ENCODE measurements at places on chromosomes 3 and 15.
A peak's percentile ranks its signal among the peaks of the same experiment; 100 is the strongest.

GRCh38 chr3:42752441-42752840 lies 20.6 kb downstream of the CCDC13 start:
- no peak for DNase-seq

DNA sequence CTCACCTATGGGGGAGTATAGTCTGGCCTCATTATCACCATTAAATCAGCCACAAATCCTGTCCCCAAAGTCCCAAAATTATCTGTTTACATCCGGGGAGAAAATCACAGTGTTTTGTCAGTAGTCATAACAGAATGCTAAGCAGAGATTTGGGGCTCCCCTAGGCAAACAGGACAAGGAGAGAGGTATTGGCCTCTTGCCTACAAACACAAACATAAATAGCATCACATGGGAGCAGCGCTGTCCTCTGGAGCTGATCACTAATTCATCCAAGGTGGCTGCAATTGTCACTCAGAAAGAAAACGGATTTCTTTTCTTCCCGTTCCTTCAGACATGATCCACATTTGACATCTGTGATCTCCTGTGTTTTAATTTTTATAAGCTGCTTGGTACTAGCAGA lies 1028.1 kb downstream of the NTRK3 start:
- DNase-seq, result no peak

DNA sequence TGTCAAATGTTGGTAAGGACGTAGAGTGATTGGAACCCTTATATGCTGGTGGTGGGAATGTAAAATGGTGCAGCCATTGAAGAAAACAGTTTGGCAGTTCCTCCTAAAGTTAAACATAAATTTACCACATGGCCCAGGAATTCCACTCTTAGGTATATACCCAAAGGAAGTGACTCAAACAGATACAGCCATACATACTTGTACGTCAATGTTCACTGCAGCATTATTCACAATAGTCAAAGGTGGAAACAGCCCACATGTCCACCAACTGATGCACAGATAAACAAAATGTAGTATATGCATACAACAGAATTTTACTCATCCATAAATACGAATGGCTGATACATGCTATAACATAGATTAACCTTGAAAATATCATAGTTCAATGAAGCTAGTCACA lies 13.2 kb downstream of the CLASP2 start:
- no peak for DNase-seq

DNA sequence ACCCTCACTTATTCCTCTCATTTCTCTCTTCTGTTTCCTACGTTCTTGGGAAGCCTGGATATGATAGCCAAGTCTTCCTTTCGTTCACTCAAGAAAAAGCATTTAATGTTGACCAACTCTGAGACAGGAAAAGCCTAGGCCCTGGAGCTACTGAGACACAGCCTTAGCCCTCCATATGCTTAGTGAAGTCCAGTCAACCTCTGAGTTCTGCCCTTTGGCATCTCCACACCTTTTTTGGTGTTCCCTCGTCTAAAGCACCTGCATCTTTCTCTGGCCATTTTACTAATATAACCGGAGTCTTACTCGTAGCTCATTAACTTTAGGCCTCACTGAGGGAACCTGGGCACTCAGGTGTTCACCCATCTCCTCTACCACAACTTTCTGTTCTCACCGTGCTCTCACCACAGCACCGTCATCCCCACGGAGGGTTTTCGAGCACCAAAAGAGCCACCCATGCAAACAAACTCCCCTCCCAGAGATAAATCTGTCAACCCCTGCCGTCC lies 632 bp downstream of the MTHFS start:
- DNase-seq, result no peak

- no peak for DNase-seq
These were observed 63.6 kb downstream of the OSBPL10 start for GRCh38 chr3:31917303-31918005.

- peak; percentile 59 for DNase-seq
These were observed 2.8 kb downstream of the SQOR start for GRCh38 chr15:45637552-45638033.

GRCh38 chr3:71651625-71652024 lies 68.1 kb upstream of the FOXP1 start:
- DNase-seq, result no peak

- no peak for DNase-seq
These were observed 66.5 kb upstream of the TBL1XR1 start for GRCh38 chr3:177263615-177264368.

- no peak for DNase-seq
These were observed 511.3 kb downstream of the OCA2 start for GRCh38 chr15:27587810-27588209.

- DNase-seq, result no peak
These were observed 76.7 kb upstream of the P3H2 start for GRCh38 chr3:190197346-190197763.

DNA sequence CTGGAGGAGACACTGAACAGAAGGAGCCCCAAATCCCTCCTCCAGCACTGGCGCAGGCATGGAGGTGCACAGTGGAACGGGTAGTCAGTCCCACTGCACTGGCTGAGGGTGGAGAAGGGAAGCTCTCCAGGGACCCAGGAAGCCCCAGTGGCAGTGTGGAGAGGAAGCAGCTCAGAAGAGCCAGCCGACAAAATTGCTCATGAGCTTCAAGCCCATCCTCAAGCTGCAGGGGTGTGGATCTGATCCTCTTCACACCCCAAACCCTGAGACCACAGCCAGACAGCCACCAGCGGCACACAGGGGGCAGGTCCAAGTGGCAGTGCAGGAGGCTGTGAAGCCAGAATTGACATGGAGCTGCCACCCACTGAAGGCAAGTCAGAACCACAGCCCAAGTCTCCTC lies 32.1 kb downstream of the CYFIP1 start:
- DNase-seq, result no peak

DNA sequence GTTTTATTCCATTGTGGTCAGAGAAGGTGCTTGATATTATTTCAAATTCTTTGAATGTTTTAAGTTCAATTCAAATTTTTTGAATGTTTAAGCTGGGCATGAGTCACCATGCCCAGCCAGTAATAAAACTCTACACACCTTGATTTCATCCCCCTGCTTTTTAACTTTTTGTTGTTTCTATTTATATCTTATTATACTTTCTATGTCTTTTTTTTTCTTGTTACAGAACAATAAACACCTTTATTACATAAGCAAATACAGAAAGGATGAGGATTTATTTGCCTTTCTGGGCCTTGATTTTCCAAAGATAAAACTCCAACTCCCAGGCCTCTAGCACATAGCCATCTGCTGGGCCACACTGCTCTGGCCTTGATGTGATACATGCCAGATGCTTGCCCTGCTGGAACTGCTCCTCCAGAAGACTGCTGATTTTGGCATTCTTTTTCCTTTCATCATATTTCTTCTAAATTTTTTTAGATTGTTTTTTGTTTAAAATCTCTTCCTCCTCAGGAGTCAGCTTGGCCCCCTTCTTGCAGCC lies 14.0 kb downstream of the DNAH12 start:
- no peak for DNase-seq

GRCh38 chr3:149603126-149604074 lies 54.4 kb downstream of the WWTR1 start:
- no peak for DNase-seq

GRCh38 chr3:47685037-47685436 lies 96.7 kb downstream of the SMARCC1 start:
- no peak for DNase-seq

DNA sequence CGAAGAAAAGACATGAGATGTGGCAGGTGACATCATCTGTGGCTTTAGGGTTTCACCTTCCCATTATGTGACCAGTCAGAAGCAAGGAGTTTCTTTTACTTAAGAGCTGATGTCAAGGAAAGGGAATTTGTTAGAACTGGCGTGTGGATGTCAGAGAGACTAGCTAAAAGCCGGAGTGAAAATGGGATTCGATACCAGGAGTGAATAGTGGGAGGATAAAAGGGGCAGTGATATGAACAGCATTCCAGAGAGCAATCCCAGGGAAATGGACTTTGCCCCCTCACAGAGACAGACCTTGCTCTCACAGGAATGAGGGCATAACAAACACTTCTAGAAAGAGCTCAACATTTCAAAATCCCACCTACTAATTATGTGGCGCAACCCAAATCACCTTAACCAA lies 5.9 kb upstream of the FMN1 start:
- DNase-seq, result no peak

GRCh38 chr3:172581757-172582166 lies 58.5 kb upstream of the TNFSF10 start:
- DNase-seq, result no peak

- no peak for DNase-seq
These were observed 74.7 kb downstream of the MAGI1 start for GRCh38 chr3:65963787-65964677.

GRCh38 chr15:34942363-34942762 lies 27.2 kb downstream of the AQR start:
- DNase-seq, result no peak

DNA sequence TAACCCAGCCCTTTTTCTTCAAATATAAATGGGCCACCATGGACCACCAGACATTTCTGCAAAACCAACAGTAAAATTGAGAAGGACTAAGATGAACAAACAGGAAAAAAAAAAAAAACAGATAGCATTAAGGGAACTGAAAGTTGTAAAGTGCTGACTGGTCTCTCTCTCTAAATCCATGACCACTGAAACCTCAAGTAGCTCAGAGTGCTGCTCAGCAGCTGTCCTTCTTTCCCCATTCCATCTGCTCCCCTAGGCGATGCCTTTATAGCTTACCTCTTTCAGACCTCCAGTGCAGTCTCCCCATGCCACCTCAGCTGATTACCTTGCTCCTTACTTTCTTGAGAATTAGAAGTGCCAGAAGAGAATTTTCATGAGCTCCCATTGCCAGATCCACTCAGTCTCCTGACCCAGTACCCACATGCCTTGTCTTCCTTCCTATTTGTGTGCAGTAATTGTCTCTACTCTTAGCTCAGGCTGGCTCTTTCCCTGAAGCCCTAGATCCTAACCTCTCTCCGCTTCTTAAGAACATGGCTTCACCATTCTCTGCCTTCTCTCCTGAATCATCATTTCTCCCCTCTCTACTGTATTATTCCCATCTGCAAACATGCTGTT lies 23.9 kb upstream of the XIRP1 start:
- DNase-seq, result no peak

DNA sequence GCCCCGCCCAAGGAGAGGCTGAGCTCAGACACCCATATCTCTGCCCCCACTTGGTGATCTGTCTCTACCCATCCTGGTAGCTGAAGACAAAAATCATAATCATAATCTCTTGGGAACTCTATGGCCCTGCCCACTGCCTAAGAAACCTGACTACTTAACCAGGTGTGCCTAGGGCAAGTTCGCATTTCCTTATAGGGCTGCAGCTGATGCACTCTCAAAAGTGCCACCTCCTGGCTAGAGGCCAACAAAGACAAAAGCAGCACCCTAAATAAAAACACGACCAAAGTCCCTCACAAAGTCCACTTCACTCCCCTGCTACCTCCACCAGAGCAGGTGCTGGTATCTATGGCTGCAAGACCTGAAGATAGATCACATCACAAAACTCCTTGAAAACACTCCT lies 250.4 kb upstream of the SLITRK3 start:
- DNase-seq, result no peak

GRCh38 chr3:196292286-196292923 lies 4.9 kb upstream of the PCYT1A start:
- no peak for DNase-seq

DNA sequence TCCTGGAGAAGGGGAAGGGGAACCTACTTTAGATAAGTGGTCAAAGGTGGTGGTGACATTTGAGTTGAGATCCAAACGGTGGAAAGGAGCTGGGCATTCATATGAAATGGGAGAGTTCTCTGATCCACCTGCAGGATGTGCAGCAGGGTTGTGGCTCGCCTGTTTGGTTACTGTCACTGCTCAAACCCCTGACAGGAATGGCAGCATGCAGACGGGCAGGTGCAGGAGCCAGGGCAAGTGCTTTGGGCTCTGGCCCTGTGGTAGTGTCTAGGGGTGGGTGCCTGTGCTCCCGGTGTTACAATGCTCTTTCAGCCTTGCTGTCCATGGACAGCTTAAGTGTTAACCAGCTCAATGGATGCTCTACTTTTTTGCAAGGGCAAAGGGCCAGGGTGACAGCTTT lies 18.5 kb downstream of the PAQR9 start:
- DNase-seq, result no peak

GRCh38 chr3:150306906-150307305 lies 101.2 kb upstream of the TSC22D2 start:
- no peak for DNase-seq

- DNase-seq, result no peak
These were observed 28.2 kb downstream of the MBNL1 start for GRCh38 chr3:152296971-152297370.

DNA sequence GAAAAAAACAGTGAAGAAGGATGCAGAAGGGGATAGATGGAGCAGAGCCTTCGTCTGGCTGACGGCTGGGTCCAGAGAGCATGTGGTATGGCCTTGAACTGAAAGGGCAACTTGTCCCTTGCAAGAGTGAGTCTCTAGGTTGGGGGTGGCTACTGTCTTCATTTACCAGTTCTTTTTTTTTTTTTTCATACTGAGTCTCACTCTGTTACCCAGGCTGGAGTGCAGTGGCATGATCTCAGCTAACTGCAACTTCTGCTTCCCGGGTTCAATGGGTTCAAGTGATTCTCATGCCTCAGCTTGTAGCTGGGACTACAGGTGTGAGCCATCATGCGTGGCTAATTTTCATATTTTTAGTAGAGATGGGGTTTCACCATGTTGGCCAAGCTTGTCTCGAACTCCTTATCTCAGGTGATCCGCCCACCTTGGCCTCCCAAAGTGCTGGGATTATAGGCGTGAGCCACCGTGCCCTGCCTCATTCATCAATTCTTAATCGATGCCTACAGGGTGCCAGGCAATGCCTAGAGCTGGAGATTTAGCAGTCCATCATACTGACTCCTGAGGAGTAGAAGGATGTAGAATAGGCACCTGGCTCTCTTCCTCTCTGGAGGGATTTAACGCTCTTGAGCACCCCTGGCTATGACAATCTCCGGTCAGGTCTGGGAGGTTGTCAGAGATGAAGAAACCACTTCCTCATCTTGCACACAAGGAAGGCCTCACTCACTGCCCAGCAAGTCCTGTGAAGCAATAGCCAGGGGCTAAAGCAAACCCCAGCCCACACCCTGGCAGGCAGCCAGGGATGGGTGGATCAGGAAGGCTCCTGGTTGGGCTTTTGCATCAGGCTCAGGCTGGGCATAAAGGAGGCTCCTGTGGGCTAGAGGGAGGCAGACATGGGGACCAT lies at the start of gene CAMP:
Gene CAMP, plus strand, starts transcription at position 880 of the 898 bp plus-strand sequence. Its CDS starts 17 bp downstream, at position 897.
- DNase-seq, result no peak

DNA sequence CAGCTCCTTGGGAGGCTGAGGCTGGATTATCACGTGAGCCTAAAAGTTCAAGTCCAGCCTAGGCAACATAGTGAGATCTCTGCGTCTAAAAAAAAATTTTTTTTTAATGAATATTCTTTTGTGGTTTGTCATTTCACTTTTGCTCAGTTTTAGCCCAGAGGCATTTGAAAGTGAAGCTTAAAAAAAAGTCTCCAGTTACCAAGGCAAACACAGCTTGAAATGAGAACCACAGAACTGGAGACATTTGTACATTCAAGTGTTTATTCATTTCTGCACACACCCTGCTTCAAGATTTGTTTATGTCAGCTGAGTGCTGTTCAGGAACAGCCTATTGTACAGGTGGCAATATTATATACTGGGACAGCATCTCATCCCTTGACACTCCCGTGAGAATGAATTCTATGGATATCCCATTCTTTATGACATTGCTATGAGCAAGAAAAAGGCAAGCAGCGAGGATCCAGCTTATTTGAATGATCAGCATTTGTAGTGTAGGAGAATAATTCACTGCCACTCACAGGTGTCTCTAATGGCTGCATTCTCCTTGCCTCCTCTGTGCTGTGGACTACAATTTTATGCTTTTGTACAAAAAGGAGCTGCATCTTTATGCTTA lies 444.8 kb upstream of the GRM7 start:
- no peak for DNase-seq

All from stimulated activated CD4-positive, alpha-beta T cell treated with anti-CD3 and anti-CD28 coated beads, Interleukin-4, amount 100 ng/mL, for 4 hours (primary cell).